ENCODE measurements at places on chromosomes 7 and 10.

- peak; percentile 50 for DNase-seq
These were observed 24.7 kb downstream of the PNLIPRP3 start for GRCh38 chr10:116452338-116452720.

DNA sequence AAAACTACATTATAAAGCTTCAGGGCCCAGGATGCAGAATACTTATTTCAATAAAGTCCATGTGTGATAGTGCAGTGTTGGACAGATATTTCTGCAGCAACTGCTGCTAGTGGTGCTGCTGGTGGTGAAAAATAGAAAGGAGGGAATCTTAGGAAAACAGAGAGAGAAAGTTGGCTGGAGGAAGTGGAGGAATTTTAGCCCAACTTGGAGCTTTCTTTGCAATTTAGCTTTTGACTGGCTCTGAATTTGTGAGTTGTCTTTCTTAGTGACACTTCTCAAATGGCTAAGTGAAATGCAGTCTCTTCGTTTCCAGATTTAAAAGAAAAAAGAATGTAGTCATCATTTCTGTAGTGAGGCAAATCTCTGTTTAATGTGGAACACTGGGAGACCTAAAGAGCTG, 45.4 kb downstream of the GPR158 start:
- DNase-seq, result no peak

- no peak for DNase-seq
These were observed 338.3 kb downstream of the KCNMA1 start for GRCh38 chr10:77299320-77299719.

GRCh38 chr10:103241262-103242011, 4.2 kb upstream of the RPEL1 start:
- peak; percentile 73 for DNase-seq

DNA sequence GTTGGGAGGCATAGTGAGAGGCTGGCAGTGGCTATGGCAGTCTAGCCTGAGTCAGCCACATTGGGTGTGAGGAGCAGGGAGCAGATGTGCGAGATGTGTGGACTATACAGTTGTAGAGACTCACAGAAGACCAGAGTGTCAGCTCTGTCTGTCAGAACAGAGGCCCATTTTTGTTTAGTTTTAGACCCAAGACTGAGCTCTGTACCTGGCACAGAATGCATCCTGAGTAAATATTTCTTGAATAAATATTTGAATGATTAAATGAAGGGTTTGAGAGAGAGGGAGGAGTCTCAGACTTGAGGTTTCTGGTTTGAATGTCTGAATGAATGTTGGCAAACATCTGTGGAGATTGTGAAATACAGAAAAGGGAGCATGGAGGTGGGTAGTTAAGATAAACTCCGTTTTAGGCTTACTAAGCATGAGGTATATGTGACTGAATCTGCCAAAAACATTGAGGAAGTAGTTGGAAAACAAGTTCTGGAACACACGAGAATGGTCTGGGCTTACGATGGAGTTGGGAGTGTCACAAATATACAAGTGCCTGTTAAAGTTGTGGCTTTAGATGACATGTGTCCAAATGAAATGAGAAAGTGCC, 3.6 kb downstream of the SEC23IP start:
- peak; percentile 6 for DNase-seq

DNA sequence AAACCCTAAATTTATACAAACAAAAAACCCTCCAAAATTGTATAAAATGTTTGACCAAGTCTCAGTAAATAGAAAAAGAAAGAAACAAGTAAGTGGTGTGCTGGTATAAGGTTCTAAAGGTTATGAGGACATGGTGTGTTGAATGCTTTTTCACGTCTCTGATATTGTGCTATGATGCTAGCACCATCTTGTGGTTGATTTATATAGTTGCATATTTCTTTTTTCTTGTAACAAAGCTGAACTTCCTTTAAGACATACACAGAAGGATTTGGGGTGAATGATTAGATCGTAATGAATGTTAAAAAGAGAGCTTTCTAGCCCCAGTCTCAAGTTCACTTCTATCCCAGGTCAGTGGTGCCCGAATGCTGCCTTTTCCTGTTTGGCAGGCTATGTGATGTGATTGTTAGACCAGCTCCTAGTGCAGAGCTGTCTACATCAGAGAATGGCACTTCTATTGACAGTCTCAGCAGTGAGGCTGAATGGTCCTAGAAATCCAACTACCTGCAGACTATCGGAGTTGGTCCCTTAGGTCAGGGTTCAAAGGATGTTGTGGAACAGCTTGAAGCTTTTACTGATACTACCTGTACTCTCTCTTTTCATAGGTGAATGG, 25.0 kb downstream of the VTI1A start:
- DNase-seq, result peak; percentile 65

DNA sequence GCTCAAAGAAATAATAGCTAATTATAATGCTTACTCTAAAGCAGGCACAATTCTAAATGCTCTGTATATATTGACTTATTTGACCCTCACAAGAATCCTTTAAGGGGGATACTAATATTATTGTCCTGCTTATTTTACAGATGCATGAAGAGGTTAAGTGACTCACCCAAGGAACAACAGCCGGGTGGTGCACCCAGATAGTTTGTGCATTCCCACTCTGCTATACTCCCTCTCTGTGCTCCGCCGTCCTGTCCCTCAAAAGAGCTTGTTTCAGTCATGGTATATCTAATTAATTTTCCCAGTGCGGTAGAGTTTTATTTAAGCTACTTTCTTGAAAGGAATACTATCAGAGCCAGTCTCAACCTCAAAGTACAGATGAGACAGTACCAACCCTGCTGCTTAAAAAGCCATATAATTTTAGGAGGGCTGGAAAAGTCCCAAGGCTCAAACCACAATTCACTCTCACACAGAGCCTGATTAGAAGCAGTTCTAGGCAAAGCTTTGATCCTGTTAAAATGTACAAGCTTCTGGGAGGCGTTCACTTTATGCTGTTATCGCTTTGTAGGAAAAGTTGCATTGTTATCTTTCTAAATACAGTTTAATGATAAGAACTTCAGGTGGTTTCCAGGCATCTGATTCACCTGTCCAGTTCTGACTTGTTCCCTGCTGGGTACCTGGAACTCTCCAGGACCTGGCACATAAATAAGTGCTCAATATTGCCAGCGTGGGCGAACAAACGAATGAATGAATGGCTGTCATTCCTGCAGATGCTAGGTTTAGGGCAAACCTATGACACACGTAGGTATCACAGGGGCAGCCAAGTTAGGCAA, 261.5 kb upstream of the KLF14 start:
- no peak for DNase-seq

GRCh38 chr7:32559480-32559879, 64.2 kb downstream of the AVL9 start:
- no peak for DNase-seq

GRCh38 chr7:112282476-112283188, 76.1 kb downstream of the ZNF277 start:
- no peak for DNase-seq

DNA sequence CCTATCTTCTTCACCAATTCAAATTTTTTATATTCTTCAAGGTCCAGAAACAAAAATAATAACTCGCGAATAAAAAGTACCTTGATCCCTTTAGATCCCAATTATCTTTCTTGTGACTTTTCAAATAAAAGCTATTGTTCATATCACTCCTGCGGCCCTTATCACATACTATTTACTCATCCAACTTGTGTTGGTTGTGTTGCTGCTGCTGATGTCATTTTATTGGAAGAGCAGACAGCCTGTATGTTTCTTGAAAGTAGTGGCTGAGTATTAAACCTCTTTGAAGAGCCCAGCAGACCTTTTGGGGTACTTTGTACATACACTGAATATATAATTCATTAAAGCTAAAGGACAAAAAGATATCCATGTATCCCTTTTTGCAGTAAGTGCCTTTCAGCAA, 231.7 kb downstream of the CTNNA3 start:
- no peak for DNase-seq

- no peak for DNase-seq
These were observed 51.6 kb upstream of the ARL4A start for GRCh38 chr7:12635830-12636229.

DNA sequence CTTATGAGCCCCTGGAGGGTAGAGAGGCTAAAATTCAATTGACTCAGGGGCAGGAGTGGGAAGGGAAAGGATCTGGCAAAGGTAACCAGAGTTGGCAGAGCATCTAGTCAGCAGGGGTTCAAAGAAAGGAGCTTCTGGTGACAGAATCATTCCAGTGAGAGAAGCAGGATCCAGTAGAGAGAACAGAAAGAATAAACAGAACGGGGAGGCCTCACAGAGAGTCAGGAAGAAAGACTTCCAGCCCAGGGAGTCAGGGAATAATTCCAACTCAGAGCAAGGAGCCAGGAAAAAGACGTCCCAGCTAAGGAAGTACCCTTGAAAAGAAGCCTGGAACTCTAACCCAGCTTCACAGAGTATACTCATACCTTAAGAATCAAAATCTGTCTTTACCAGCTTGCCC, 66.6 kb upstream of the CPXM2 start:
- peak; percentile 17 for DNase-seq

- DNase-seq, result peak; percentile 94
These were observed 94.7 kb upstream of the ZMIZ1 start for GRCh38 chr10:78973901-78974616.

DNA sequence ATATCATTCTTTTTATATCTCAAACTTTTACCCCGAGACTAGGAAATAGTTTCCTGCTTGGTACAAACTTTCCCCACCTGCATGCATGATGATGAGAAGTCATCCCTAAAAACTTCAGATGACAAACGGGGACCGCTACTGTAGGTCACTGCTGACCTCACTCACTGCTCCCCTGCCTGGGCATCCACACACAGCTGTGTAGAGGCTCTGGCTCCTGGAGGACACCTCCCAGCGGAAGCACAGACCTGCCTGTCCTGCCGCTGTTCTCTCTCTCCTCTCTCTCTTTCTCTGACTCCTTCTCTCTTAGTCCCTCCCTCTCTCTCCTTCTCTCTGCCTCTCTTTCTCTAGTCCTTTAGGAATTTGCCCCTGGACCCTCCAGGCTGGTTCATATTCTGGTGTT, 202.9 kb upstream of the PITRM1 start:
- no peak for DNase-seq

GRCh38 chr10:6561552-6561951, 18.5 kb downstream of the PRKCQ start:
- DNase-seq, result no peak

GRCh38 chr7:46170792-46171191, 249.7 kb upstream of the IGFBP3 start:
- DNase-seq, result no peak

GRCh38 chr7:125878235-125878956, 948.8 kb upstream of the POT1 start:
- DNase-seq, result no peak

DNA sequence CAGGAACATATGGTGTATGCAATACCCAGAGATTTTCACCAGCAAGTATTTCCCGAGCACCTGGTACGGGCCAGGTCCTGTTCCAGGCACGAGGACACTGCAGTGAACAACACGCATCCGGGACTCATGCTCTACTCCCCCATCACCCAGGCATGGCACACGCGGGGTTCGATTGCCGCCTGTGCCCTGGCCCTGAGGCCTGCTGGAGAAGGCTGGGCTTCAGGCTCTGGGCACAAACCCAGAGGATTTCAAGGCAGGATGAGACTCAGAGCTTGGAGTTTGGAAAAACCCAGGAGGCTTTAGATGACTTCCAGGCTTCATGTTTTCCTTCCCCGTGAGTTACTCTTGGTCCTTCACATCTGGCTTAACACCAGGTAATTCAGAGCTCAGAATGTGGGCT, 143.5 kb downstream of the NEURL1 start:
- DNase-seq, result no peak

- DNase-seq, result no peak
These were observed 5.0 kb downstream of the PPIF start for GRCh38 chr10:79352035-79352877.

DNA sequence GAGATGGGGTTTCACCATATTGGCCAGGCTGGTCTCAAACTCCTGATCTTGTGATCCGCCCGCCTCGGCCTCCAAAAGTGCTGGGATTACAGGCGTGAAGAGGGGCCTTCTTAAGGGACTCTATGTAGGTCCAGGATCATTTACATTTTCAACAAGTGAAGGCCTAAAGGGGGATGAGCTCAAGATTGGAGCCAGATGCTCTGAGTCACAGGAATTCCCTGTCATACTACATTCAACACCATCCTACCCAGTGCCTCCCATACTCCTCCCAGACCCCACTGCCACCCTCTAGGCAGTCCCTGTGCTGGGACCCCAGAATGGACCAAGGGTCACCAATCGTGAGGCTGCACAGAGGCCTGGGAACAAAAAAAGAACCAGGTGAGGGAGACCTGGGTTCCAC, 29.9 kb downstream of the CYTH3 start:
- no peak for DNase-seq

GRCh38 chr10:30639946-30640786, 10.6 kb upstream of the LYZL2 start:
- DNase-seq, result no peak

- no peak for DNase-seq
These were observed 30.6 kb downstream of the RPA3 start for GRCh38 chr7:7687800-7688199.

DNA sequence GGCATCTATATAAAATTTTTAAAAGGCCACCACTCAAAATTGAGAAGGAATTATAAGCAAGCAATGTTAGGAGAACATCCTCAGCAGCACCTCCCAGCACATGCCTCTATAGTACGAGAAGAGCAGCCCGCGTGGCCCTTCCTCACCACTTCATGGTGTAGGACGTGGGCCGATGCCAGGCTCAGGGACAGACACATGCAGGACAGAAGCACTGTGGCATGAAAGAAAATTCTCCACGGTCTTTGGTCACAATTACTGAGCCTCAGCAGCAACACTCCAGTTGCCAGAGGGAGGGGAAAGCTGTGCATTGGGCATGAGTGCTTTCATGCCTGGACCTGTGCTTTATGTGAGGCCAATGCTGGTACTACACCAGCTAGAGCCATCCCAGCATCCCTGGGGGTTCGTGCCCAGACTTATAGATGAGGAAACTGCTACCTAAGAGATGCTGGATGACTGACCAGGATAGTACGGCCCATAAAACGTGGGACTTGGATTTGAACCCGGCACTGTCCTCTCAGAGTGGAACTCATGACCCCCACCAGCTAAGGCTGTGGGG, 164.7 kb downstream of the ADAM12 start:
- no peak for DNase-seq

DNA sequence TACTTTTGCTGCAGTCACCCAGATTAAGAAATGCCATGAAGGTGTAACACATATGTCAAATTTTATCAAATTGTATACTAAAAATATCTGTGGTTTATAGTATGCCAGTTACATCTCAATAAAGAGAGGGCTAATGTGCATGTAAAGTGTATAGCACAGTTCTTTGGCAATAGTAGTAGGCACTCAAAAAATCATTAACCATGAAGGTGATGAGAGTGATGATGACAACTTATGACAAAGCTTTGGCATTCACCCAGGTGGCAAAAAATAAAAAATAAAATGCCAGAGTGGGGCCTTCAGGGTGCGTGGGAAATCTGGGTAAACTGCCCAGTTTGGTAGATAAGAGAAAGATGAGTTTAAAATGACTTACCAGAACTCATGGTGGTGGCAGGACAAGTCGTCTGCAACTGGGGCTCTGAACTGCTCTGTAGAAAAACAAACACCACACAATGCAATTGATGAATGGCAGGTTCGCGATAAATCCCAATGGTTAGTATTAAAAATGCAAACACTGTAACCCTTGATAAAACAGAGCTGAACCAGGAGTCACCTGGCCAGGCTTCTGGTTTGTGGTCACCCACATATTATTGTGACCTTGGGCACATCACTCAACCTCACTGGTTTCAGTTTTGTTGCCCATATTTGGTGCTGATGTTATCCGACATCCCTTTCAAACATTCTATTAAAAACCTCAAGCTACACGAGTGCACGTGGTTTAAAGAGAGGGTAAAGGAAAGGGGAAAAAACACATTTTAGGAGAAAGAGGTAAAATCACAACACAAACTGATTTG, 120.2 kb downstream of the SORBS1 start:
- DNase-seq, result no peak

- DNase-seq, result peak; percentile 94
These were observed 997 bp upstream of the LDB1 start for GRCh38 chr10:102120991-102121738.
